ENCODE measurements at places on chromosomes 5 and 9.

GRCh38 chr5:45334939-45335338, 361.2 kb downstream of the HCN1 start:
- DNase-seq: no peak

- no peak for DNase-seq
Measured at GRCh38 chr9:38423973-38424843, at the start of gene IGFBPL1. Gene IGFBPL1, minus strand, starts transcription at chr9:38424454. Its CDS starts 30 bp downstream, at chr9:38424424.

GRCh38 chr5:149759986-149760853, 30.1 kb downstream of the PPARGC1B start:
- DNase-seq: no peak

DNA sequence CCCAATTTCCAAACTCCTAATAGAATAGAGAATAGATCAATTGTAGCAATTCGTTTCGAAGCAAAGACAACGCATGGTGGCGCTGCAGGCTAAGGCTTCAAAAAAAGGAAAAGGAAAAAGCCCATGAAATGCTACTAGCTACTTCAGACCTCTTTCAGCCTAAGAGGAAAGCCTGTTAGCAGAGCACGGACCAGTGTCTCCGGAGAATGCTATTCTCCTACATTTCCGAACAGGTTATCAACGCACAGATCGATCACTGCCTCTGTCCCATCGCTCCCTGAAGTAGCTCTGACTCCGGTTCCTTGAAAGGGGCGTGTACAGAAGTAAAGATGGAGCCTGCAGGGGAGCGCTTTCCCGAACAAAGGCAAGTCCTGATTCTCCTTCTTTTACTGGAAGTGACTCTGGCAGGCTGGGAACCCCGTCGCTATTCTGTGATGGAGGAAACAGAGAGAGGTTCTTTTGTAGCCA, at the start of gene PCDHB15:
TSS of gene PCDHB15 (plus strand) at position 146 of the 468 bp plus-strand sequence. CDS start at position 330, 184 bp downstream.
- DNase-seq: no peak

GRCh38 chr5:173453167-173453566, 125.0 kb upstream of the STC2 start:
- no peak for DNase-seq

DNA sequence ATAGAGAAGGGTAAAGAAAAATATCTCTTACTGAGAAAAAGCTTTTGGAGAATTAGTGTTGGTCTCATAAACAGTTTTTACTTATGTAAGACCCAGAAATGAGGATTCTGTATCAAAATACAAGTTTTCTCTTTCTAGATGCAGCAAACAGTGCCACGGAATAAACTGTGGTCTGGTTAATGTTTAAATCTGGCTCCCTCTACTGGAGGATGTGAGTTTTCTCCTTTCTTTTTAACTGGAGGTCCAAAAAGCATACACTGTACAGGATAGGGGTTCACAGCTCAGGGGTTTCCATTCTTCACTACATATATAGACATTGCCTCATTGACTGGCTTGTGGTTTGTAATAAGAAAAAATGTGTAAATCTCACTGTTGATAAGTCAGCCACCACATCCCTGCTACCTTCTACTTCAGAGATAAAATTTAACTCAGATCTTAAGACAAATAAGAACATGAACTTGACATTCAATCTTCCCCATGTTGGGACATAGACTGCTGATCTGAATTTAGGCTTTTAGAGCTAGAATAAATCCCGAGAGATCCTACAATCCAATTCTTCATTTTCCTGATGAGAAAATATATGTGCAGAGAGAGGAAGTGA, 98.9 kb downstream of the CFAP95 start:
- no peak for DNase-seq

GRCh38 chr9:131589124-131589711, 43.9 kb downstream of the PRRT1B start:
- DNase-seq: no peak

GRCh38 chr9:86135371-86135770, 36.0 kb upstream of the GOLM1 start:
- no peak for DNase-seq

- DNase-seq: no peak
Measured at GRCh38 chr5:94031631-94032030, 290.2 kb upstream of the POU5F2 start.

GRCh38 chr9:108496846-108497245, 358.9 kb downstream of the ACTL7B start:
- no peak for DNase-seq

GRCh38 chr9:98087420-98088354, 31.2 kb downstream of the NANS start:
- peak; percentile 28 for DNase-seq

GRCh38 chr5:148202531-148203203, at the start of gene SPINK6:
Gene SPINK6, plus strand, starts transcription at chr5:148203042. Its CDS starts 55 bp downstream, at chr5:148203097.
- no peak for DNase-seq

DNA sequence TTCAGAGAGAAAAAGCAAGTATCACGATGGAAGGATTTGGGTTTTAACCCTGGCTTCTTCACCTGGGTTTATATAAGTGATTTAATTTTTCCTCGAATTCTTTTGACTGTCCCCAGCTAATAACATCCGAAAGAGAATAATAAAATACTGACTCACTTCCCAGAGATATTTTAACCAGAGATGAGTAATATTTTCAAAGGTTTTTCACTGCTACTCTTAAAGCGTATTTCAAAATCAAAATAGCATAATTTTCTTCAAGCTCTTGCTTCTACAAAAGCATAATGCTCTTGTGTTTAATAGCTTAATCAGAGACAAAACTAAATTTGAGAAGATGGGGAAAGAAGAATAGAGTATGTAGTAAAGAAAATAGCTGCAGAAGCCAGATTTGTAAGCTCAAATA, 215.2 kb upstream of the PTGER4 start:
- no peak for DNase-seq

DNA sequence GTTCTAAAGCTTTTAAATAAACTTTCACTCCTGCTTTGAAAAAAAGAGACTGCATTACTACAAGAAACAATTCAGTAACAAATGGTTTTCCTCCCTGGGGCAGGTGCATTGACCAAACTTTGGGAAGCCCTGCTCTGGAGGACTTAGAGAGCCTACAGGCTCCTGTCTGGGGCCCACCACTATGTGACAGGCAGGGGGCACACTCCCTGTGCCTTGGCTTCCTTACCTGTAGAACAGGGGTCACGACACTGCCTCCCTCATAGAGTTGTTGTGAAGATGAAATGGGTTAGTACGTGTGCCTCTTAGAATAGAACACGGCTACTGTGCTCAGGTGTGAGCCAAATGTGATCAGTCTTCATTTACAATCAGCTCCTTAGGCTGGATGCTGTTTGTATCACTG, 130.1 kb downstream of the GPBP1 start:
- DNase-seq: no peak

DNA sequence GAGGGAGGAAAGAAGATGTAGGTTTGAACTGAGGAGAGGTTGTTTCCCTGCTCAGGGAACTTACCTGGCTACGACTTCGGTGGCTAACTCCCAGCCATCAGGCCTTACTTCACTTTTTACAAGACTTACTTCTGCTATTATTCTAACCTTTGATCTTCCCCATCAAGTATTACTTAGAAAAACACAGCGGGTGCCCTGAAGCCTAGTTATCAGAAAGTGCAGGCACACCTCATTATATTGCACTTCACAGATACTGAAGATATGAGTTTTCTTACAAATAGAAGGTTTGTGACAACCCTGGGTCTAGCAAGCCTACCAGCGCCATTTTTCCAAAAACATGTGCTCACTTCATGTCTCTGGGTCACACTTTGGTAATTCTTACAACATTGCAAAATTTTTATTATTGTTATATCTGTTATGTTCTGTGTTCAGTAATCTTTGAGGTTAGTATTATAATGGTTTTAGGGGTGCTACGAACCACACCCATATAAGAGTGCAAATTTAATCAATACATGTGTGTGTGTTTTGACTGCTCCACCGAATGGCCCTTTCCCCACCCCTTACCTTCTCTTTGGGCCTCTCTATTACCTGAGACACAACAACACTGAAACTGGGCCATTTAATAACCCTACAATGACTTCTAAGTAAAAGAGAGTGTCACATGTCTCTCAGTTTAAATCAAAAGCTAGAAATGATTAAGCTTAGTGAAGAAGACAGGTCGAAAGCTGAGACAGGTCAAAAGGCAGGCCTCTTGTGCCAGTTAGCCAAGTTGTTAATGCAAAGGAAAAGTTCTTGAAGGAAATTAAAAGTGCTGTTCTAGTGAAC, 2102.7 kb upstream of the WWC1 start:
- no peak for DNase-seq

DNA sequence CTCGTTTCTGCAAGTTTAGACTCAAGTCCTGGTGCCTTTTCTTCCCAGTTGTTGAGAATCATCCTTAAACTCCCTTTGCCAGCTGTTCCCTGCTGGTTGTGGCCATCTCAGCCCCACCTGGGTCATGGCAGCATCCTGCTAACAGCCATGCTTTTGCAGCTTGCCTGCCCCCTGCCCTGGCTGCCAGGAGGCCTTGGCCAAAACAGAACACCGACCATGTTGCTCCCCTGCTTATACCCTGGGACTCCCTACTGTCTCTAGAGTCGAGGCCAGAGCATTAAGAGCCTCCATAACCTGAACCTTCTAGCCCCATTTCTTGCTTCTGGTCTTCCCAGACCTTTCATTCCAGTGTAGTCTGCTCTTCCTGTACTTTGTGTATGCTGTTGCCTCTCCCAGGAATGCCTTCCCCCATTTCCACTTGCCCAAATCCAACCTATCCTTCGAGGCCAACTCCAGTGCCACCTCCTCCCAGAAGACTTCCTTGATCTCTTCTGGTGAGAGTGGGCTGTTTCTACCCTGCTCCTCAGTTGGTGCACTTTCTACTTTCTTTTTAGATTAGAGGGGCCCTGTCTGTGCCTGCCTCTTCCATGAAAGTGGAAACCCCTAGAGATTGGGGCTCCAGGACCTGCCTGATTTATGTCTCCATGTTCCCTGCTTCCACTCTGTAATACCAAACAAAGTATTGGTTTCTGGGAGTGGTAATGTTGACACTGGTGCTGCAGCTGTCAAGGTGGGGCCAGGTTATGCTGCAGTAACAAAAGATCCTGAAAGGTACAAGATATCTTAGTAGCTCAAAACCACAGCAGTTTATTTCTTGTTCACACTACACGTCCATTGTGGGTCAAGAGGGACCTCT, 88.2 kb downstream of the AMBP start:
- no peak for DNase-seq

GRCh38 chr9:75462866-75463265, 374.6 kb downstream of the OSTF1 start:
- DNase-seq: no peak

DNA sequence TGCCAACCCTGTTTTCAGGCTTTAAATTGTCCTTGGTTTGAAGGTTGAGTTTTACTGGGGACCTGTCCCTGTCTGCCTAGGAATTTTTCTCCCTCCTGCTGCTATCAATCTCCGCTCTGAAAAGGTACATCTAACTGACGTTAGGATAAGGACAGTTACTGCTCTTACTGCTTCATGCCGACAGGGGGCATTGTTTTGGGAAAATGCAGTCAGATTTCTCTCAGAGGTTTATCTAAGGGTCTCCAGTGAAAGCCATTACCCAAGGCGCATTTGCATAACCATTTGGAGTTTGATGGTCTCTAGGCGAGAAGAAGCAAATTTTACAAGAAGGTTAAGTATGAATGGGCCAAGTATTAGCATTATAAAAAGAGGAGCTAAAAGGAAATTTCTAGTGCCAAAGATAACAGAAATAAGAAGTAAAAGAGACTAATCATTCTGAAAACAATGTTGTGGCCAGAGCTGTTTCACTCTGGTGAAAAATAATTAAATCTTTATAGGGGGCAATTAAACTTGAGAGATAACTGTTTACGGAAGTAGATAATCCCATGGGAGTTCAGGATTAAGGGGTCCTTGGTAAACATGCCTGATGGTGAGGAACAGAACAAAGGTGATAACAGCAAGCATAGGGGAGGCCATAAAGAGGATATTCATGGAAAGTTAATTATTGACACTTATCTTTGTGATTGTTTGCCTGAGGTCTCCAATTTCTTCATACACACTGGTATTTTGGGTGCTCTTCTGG, 605.0 kb downstream of the MTRR start:
- no peak for DNase-seq

GRCh38 chr5:44389090-44389822, at the start of gene FGF10:
Gene FGF10, minus strand, starts transcription at chr5:44389420. Its CDS starts 738 bp downstream, at chr5:44388682.
- no peak for DNase-seq

DNA sequence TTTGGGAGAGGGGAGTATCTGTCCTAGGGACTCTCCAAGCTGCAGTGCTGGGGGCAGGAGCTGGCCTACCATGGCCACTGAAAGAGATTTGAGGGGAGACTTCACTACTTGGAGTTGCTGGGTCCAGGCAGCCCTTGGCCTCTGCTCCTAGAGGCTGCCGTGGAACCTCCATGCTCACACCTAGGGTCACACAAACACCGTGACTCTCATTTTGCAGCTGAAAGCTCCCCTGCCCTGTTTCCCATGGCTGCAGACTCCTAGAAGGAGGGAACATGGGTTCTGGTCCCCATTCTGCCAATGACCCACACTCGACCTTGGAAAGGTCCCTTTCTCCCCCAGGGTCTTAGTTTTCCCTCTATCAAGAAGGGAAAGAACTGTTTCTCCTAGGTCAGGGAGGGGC, 147.1 kb upstream of the PPP1R26 start:
- DNase-seq: no peak

DNA sequence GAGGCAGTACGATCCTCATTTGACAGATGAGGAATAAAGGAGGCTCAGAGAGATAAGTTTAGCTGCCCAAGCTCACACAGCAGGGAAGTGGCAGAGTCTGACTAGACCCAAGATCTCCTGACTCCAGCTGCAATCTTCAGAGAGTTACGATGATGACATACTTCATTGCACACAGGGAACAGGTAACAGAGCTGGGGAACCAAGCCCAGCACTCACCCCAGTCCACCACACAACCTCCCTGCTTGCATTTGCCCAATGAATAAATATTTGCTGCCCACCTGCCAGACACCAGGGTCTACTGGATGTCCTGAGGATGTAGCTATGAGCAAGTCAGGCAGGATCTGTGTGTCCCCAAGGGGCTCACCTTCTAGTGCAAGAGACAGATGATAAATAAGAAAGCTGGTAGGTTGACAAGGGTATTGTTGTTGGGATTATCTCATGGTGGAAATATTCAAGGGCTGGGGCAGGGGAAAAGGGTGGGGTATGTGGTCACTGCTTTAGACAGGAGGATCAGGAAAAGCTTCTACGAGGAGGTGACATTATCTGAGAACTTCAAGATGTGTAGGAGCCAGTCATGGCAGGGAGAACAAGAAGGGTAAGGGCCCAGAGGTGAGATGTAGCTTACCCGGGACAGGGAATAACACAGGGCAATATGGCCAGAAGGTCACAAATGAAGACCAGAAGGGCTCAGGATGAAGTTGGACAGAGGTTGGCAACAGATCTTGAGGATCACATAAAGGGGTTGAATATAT, 28.6 kb upstream of the CPEB4 start:
- no peak for DNase-seq

GRCh38 chr5:81989204-81989603, 17.4 kb downstream of the ATG10 start:
- DNase-seq: no peak

DNA sequence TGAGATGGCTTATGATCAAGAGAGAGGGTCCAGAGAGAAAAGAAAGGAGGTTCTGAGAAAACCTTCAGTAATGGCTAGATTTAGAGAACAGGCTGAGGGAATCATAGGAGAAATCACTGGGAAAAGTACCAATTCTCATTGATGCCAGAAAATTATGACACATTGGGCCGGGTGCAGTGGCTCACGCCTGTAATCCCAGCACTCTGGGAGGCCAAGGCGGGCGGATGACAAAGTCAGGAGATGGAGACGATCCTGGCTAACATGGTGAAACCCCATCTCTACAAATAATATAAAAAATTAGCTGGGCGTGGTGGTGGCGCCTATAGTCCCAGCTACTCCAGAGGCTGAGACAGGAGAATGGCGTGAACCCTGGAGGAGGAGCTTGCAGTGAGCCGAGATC, 29.5 kb upstream of the PLIN2 start:
- no peak for DNase-seq
